ENCODE measurements at places on chromosomes 2 and 18.

GRCh38 chr2:196638765-196639164 lies 750 bp upstream of the CCDC150 start:
- DNase-seq, result no peak

DNA sequence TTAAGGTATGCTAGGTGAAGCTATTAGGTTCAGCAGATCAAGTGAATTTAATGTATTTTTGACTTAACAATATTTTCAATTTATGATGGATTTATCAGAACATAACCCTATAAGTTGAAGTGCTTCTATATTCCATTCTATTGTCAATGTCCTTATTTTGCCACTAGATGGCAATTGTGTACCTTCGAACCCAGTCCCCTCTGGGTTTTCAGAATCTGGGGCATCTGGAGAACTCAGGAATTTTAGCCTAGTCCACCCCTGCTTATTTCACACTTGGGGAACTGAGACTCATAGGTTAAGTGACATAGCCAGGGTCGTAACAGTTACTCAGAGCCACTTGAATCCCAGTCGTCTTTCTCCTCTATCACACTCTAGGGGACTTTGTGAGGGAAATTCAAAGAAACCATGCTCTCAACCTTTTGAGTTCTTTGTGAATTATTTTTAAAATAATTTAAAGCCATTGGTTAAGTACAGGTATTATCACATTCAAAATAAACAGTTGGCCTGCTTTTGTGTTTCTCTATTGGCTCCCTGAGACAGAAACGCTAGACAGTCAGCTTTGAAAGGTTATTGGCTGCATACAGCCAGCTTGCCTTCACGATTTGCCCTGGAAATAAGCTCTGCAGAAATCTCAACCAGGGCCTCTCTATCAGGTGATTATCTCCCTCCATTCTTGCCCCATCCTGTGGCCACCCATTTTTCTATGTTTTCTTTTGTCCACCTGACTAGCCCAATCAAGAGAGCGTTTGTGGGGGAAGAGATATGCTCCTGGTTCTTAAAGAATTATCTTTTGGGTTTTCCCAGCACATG lies 145.0 kb downstream of the TTC27 start:
- no peak for DNase-seq

DNA sequence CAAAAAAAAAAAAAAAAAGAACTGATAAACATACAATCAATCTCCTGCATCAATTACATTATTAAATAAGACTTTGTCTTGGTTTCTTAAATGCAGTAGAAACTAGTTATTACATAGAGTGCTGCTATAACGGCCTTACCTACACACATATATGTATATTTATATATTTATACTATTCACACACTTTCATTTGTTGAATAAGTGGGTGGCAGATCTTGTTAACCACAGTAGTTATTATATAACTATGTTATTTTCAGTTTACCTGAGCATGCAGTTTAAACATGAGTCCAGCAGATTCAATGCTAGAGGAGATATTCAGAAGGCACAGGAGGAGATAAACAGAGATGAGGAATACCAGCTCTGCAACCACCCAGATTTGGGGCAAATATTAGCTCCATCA lies 81.5 kb upstream of the CD226 start:
- no peak for DNase-seq

- DNase-seq, result no peak
Measured at GRCh38 chr2:137997733-137998132, 33.5 kb downstream of the HNMT start.

- no peak for DNase-seq
Measured at GRCh38 chr2:72146347-72147302, 1.0 kb downstream of the CYP26B1 start.

DNA sequence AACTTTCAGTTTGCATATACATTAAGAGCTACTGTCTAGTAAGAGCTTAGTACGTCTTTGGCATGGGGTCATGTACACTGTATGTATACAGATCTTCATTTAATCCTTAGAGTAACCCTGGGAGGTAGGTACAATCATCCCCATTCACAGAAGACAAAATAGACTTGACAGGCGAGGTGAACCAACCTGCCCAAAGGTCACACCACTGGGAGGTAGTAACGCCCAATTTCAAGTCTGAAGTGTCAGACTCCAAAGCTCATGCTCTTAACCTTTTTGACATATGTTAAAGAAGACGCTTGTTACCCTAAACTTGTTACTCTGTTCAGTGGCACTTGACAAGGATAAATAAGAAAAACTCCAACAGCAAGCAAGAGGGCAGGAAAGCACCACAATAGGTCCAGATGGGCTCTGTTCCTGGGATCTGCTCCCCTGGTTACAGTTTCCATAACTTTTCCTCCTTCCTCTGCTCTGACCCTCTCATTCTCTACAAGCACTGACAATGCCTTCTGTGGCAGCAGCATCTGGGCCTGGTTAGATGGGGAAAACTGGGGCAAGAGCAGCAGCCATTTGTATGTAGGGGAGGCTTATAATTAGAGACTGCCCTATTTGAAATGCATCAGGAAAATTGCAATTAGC lies 64.7 kb upstream of the SERTAD2 start:
- DNase-seq, result no peak

DNA sequence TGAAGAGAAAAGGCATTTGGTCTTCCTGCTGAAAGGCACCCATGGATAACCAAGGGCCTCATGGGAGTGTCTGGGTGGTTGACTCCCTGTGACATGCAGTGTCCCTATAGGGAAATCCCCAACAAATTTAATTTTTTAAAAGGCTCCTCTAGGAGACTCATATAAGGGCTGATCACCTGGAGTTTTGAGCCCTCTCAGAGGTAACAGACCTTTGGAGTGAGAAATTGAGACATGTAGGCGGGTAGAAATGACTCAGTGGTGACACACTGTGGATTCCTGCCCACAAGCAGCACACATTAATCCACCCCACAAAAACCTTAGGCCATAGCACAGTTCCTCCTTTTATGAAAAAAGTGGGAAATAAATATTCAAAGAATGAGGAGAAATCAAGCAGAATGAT lies 557.0 kb upstream of the CNTNAP5 start:
- no peak for DNase-seq

GRCh38 chr2:111176388-111176787 lies 55.7 kb downstream of the BCL2L11 start:
- DNase-seq, result no peak

DNA sequence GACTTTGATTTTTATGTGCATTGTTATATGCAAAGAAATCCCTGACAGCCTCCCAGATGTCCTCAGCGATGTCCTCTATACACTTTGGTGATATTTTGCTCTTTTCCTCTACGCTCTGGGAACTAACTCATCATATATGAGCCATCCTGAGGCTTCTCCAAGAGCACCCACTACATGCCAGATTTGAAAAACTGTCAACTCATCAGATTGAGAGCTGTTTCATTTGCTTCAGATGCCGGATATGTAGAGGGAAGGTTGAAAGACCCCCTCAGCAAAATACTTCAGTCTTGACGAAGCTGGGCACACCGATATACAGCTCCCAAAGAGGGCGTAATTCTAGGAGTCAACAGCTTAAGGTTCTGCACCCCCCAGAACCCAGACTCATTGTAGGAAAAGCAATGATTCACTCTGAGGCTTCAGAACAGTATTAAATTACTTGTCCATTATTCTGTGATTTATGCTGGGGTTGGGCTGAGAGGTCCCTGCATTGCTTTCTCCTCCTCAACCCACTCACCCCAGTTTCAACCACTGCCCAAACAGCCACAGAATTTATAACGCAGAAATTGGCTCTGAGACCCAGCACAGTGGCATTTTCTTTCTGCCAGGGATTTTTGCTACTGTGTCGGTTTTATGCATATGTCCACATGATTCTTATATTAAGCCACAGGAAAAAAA lies 341.8 kb downstream of the ALK start:
- no peak for DNase-seq

GRCh38 chr2:188251034-188251433 lies 40.6 kb upstream of the GULP1 start:
- DNase-seq, result no peak

GRCh38 chr2:138180692-138181386 lies 216.6 kb downstream of the HNMT start:
- no peak for DNase-seq

GRCh38 chr2:179235463-179236108 lies 29.0 kb downstream of the SESTD1 start:
- DNase-seq, result no peak

- DNase-seq, result no peak
Measured at GRCh38 chr18:6484659-6485058, 69.9 kb upstream of the L3MBTL4 start.

GRCh38 chr2:148888986-148889385 lies 14.0 kb downstream of the KIF5C start:
- no peak for DNase-seq

DNA sequence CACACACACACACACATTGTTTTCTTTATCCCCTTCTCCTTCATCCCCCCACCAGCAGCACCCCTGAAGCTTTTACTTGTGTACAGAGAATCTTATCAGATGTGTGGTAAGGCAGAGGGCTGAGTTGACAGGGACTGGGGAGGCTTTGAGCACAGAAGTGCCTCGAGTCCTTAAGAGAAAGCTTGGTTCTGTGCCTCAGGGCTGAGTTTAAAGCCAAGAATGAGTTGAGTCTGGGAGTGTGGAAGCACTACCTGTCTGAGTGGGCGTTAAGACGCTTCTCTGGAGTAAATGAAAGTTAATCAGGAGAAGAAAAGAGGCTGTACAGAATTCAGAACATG lies 2.7 kb downstream of the ID2 start:
- DNase-seq, result no peak

DNA sequence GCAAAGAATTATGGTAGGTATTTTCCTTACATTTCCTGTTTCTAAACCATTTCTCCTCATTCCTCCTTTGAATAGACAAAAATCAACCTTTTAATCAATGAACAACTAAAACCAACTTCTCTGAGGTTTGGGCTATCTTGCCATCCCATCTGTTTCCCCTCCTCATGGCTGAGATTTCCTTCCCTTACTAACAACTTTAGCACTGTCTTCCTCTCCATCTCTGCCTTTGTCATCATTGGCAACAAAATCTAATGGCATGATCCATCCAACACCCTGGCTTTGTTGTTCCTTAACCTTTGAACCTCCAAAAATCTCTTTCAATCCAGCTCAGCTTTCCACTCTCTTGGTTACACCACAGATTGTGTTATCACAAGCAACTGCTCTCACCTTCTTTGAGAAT lies 95.3 kb upstream of the FAM136A start:
- no peak for DNase-seq

- no peak for DNase-seq
Measured at GRCh38 chr2:121875585-121876185, 120.2 kb downstream of the TSN start.

- peak; percentile 89 for DNase-seq
Measured at GRCh38 chr2:233082222-233082930, 22.2 kb downstream of the INPP5D start.

GRCh38 chr18:59950215-59950944 lies 50.6 kb downstream of the PMAIP1 start:
- no peak for DNase-seq

- no peak for DNase-seq
Measured at GRCh38 chr2:127134235-127134634, 27.3 kb upstream of the BIN1 start.

DNA sequence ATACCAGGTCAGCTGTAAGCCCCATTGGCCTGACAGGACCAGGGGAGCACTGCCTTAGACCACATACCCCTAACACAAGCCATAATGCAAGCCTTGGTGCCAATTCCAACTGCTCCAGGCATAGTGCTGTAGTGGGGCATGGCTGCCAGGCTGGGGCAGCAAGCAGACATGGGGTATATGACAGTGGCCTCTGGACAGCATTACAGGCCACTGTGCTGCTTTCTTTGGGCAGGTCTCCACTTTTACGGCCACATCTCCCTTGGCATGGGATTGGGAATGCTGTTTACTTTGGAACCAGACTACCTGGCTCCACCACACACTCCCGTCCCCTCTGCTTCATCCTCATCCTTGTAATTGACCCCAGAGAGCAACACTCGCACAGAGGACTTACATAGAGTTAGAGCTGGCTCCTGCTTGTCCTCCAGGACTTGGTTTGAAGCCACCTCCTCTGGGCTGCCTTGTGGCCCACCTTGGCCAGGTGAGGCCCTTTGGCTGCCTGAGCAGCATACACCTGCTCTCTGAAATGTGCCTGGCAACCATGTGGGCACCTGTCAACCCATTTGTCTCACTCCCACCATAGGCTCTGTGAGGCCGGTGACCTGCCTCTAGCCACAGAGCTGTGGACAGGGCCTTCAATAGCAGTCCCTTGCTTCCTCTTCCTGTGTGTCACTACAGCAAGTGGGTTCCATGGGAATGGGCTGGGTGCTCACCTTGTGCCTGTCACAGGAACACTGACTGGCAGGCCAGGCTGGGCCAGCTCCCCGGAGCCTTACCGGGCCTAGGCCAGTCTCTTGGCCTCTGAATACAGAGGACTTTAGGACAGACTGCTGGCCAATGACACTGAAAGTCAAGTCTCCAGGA lies 262.6 kb upstream of the HS6ST1 start:
- DNase-seq, result no peak

DNA sequence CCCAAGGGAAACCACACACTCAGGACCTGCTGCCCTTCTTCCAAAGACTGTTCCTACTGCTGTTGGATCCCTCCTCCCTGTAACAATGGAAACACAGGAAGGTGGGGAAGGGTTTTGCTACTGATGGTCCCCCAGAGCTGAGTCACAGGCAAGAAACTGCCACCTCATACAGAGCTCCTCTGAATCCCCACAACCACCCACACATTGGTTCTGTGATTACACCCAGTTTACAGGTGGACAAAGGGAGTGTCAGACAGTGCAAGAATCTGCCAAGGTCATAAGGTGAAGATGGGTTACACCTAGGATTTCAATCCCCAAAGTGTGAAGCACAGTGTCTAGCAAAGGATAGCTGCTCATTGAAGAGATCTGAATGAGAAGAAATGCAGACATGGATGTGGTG lies 141.7 kb upstream of the LMAN1 start:
- no peak for DNase-seq

DNA sequence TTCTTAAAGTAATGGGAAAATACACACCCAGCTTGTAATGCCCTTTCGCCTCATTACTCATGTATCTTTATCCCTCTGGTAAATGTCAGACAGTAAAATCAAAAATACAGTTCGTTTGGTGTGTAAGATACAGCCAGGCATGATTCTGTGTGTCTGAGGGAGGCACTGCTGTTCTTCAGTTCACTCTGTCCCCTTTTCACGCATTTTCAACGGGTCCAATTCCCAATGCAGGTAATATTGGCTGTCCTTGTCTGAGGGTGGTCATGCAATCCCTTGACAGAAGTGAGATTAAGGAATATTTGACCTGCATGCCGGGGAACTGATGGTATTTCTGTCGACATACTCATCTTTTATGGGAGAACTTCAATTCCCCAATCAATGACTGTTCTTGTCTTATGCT lies 587.2 kb upstream of the NXPH2 start:
- no peak for DNase-seq

DNA sequence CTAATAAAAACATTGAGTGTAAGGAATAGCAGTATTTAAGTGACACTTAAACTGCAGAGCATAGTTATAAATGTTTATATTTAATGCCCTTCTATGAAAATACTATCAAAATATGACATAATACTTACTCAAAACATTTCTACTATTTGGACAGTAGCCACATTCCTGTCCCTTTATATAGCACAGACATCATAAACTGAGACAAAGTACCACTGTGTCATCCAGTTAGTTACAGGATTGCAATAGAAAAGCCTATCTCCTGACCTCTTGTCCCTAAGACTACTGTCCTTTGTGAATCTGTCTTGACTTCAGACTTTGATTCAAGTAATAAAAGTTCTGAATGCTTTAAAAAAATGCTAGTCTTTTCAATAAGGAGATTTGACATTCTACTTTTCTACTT lies 1528.5 kb upstream of the NXPH2 start:
- DNase-seq, result no peak

- DNase-seq, result peak; percentile 42
Measured at GRCh38 chr2:112087346-112088020, 32.4 kb downstream of the TMEM87B start.

Measured in GM12864 (cell line).